H9 (cell line): ENCODE measurements at places on chromosomes 1 and 21.

DNA sequence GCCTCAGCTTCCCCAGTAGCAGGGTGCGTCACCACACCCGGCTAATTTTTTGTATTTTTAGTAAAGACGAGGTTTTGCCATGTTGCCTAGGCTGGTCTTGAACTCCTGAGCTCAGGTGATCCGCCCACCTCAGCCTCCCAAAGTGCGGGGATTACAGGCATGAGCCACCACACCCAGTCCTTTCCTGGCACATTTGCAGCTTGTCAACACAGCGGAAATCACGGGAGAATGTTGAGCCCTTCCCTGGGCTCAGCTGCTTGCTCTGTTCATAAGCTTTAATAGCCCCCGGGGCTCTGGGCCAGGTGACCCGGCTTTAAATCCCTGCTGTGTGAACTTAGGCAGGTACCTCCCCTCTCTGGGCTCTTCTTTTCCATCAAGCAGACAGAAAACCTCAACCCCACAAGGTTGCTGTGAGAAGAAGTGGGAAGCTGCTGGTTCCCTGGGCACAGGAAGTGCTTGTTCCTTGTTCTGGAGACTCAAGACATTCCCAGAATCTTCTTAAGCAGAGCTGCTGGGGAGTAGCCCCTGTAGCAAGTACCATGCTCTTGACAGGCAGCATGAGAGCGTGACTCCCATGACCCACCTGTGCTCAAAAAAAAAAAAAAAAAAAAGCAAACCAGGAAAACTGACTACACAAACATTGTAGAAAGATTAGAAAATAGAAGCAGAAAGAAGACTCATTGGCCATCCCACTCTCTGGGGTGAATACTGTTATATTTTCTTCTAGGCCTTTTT lies 14.5 kb upstream of the SELENON start:
- no peak for DNase-seq

DNA sequence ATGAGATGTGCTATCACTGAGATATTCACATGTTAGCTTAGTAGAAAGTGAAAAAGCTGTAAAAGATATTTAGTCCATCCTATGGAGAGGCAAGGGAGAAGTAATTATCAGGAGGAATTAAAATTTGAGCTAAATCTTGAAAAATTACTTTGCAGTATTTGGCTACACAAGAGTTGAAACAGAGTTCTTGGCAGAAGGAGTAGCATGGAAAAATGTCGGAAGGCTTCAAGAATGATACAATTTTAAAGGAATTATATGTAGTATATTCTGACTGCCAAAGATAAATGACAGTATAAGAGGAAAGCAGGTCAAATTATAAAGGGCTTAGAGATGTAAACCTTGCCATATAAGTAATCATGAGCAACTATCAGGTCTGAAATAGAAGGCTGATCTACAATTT lies 518.9 kb downstream of the BRINP3 start:
- no peak for DNase-seq

DNA sequence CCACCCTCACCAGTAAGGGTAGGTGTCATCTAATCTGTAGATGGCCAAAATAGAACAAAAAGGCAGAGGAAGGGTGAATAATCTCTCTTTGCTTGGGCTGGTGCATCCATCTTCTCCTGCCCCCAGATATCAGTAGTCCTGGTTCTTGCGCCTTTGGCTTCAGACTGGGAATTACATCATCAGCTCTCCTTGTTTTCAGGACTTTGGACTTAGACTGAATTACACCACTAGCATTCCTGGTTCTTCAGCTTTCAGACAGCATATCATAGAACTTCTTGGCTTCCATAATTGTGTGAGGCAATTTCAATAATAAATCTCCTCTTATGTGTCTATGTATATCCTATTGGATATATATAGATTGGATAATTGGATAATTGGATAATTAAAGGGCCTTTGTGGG lies 403.0 kb upstream of the USP24 start:
- DNase-seq, result no peak

GRCh38 chr21:36155603-36156338 lies 853 bp upstream of the DOP1B start:
- peak; percentile 47 for DNase-seq

GRCh38 chr1:33337441-33337840 lies 16.5 kb upstream of the A3GALT2 start:
- no peak for DNase-seq

DNA sequence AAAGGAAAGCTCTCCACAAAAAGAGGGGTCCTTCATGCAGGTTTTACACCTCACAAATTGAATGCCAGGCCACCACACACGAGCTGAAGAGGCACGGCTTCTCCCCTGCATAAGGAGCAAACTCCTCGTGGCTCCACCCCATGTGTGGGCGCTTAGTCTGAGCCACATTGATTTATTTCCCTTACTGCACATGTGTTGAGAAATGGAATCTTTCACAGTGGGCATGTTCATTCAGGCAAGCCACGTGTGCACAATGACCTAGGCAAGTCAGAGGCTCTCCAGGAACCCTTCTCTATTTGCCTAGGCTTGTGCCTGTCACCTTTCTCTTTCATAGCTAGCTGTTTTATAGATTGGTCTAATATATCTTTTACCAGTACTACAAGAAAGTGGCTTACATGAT lies 120.5 kb downstream of the LTN1 start:
- DNase-seq, result no peak

GRCh38 chr1:88204111-88204510 lies 480.0 kb upstream of the PKN2 start:
- no peak for DNase-seq

DNA sequence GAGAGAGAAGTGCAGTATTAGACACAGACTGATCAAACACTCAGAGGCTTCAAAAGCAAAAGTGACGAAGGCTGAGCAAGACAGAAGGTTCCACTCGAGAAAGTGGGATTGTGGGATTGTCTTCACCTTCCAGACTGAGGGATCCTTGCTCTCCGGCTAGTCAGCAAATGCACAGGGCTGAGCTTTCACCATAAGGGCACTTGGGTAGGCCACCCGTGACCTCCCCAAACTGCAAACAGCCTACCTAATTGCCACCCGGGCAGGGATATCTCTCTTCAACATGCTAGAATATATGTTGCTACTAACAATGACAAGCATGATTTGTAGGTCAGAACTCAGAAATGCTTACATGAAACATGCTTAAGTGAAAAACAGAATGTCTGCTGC lies 35.3 kb upstream of the RIPK4 start:
- no peak for DNase-seq

DNA sequence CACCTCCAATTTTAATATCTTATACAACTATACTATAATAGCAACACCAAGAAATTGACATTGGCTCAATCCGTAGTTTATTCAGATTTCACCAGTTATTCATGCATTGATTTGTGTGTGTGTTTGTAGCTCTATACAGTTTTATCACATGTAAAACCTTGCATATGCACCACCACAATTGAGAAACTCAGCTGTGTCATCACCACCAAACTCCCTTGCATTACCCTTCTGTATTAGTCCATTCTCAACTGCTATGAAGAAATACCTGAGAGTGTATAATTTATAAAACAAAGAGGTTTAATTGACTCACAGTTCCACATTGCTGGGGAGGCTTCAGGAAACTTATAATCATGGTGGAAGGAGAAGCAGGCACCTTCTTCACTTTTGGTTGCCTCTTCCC lies 162.1 kb downstream of the PATJ start:
- DNase-seq, result no peak

- peak; percentile 33 for DNase-seq
These were observed 60.8 kb downstream of the ZNF684 start for GRCh38 chr1:40592107-40592803.

DNA sequence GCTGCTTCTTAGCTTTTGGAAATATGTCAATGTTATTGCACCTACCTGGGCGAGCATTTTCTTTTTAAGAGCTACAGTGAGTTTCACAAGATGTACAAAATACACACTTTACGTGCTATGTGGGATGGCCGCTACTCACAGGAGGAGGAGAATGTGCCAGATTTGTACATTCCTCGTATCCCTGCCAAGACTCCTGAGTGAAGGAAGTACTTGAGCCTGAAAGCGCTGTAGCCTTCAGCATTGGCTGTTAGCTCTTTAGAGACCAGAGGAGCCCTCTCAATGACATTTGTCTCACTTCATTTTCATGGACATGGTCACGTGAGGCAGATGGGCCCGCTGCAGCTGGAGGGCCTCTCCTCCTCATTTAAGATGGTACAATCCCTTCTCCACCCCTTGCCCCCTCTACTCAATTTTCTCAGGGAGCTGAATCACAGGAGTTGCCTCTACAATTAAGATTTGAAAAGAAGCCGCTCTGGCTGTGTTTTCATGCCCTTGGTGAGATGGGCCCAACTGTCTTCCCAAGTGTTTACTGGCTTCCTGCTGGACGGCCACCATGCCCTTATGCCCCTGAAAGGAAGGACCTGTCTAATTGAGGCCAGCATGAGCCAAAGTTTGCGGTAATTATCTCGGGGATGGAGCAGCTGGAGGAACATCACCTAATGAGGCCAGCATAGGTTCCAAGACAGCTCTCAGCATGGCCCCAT lies 442.6 kb downstream of the PRDM2 start:
- no peak for DNase-seq

DNA sequence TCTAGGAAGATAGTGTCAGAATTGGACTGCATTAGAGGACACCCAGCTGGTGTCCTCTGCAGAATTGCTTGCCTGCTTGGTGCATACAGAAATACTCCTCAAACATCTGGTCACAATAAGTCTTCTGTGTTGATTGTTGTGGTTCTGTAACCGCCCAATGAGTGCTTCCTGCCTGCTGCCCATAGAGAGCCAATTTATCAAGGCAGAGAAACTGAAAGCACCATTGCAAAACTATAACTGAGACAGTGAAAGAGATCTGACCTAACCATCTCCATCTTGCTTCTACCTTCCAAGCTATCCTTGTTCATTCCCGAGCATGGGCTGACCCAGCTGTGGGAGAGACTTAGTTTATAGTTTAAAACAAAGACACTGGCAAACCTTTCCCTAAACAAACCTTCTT lies 462.4 kb upstream of the RGS18 start:
- DNase-seq, result no peak

DNA sequence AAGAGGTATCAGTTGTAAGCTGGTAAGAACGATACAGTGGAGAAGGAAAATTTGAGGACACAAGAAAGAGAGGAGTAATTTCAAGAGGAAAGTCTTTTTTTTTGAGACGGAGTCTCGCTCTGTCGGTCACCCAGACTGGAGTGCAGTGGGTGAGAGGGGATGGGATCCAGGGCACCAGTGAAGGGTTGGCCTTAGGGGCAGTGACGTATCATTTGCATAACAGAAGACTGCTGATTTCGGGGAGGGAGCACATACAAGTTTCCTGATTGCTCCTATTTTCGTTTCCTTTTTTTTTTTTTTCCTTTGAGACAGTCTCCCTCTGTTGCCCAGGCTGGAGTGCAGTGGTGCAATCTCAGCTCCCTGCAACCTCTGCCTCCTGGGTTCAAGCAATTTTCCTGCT lies 4.2 kb downstream of the S100A13 start:
- DNase-seq, result no peak

DNA sequence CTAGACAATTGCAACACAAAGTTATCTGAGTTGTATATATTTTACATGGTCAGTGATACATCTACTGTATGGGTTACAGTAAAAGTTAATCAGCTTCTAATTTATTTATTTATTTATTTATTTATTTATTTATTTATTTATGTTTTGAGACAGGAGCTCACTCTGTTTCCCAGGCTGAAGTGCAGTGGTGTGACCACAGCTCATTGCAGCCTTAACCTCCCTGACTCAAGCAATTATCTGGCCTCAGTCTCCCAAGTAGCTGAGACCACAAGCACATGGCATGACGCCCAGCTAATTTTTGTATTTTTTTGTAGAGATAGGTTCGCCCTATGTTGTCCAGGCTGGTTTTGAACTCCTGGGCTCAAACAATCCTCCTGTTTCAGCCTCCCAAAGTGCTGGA lies 241.6 kb downstream of the PTPRC start:
- DNase-seq, result no peak

GRCh38 chr1:64663668-64664067 lies 81.2 kb upstream of the RAVER2 start:
- DNase-seq, result peak; percentile 50

DNA sequence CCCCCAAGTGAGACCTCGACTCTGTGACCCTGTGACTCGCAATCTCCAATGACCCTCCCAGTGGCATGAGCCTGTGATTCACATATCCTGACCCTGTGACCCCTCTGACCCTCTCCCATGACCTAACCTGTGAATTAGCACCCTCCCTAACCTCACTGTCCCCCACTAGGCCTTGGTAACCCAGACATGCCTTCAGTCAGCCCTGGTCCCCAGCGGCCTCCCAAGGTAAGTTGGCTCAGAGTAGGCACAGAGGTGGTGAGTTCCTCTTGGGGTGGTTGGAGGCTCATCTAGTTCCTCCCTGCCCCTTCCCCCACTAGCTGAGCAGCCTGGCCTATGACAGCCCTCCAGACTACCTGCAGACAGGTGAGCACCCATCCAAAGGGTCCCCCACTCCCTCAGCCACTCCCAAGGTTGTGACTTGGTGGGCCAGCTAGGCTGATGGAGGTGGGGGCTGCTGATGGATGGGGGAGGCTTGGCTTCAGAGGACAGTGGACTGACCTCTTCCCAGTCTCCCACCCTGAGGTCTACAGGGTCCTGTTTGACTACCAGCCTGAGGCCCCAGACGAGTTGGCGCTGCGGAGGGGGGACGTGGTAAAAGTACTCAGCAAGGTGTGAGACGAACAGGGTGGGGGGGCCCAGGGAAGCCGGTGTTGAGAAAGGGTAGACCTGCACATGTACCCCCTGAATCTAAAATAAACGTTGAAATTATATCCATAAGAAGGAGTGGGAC lies 1.6 kb downstream of the SH3D21 start:
- DNase-seq, result no peak

GRCh38 chr1:198387587-198387986 lies 152.9 kb downstream of the ATP6V1G3 start:
- no peak for DNase-seq

DNA sequence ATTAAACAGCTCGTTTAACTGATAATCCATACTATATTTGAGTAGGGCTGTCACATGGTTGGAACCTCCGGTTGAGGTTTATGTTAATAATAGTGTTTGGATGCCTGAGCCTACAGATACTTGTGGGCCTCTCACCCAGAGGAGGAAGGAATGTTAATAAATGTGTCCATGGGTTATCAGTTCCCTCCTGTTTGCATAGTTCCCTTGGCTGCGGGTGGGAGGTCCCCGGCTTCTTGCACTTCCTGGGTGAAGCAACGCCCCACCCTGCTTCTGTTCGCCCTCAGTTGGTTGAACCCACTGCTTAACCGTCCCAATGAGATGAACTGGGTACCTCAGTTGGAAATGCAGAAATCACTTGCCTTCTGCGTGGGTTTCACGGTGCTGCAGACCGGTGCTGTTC lies 23.6 kb upstream of the GBP1 start:
- no peak for DNase-seq
